ENCODE measurements at places on chromosomes 7 and 10.

DNA sequence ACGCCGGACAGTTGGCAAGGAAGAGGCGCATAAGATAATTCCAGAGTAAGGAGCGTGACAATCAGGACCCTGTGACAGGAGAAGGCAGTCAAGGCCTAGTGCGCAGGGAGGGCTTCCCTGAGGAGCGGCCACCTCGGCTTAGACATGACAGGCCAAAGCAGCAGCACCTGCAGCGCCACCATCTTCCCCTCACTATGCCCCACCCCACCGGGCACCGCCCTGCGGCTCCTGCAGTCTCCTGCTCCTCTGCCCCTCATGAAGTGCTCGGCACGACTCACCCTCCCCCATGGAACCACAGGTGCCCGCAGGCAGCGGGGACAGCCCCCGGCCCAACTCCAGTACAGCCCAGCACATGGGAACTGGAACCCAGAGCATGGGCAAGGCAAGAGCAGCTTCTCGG lies 11.8 kb downstream of the MAD1L1 start:
- DNase-seq: no peak

DNA sequence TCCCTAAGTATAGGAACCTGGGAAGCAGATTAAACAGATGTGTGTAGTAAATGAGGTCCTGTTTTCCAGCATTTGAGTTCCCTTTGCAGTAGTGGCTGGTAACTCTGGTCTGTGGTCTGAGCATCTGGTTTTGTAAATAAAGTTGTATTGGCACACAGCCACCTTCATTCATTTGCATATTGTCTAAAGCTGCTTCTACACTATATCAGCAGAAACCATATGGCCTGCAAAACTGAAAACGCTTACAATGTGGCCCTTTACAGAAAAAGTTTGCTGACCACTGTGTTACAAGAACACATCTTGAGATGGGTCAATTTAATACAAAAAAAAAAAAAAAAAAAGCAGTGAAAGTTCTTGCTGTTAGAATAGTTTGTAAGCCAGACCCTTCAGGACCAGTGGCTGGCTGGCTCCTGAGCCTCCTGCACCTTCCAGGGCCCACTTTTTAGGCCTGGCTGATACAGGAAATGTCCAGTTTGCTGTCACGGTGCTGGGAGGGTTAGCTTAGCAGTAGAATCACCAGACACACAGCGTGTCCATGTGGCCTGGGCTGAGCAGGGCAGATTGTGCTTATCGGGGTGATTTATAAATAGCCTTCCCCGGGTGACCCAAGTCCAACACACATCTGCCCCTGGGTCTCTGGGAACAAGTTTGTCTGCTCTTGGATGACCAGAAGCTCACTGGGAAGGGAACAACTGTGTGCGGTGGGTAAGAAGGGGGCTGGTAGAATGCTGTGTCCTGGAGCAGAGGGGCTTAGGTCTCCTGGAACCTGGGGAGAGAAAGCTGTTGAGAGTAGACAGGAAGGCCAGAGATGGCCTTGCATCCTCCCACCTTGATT lies 1.4 kb downstream of the C10orf71 start:
- DNase-seq: no peak

GRCh38 chr7:151571471-151571870 lies 51.8 kb upstream of the RHEB start:
- DNase-seq: no peak

GRCh38 chr7:155233311-155234157 lies 64.1 kb upstream of the INSIG1 start:
- no peak for DNase-seq

- no peak for DNase-seq
Observed at GRCh38 chr7:128777156-128778123, 1.8 kb upstream of the OPN1SW start.

- DNase-seq: no peak
Observed at GRCh38 chr10:20202337-20202736, 386.1 kb downstream of the PLXDC2 start.

All from stimulated activated CD8-positive, alpha-beta memory T cell treated with anti-CD3 and anti-CD28 coated beads, Interleukin-4, amount 100 ng/mL, for 48 hours (primary cell).